EH (cell line): ENCODE measurements at places on chromosomes 2 and 18.

DNA sequence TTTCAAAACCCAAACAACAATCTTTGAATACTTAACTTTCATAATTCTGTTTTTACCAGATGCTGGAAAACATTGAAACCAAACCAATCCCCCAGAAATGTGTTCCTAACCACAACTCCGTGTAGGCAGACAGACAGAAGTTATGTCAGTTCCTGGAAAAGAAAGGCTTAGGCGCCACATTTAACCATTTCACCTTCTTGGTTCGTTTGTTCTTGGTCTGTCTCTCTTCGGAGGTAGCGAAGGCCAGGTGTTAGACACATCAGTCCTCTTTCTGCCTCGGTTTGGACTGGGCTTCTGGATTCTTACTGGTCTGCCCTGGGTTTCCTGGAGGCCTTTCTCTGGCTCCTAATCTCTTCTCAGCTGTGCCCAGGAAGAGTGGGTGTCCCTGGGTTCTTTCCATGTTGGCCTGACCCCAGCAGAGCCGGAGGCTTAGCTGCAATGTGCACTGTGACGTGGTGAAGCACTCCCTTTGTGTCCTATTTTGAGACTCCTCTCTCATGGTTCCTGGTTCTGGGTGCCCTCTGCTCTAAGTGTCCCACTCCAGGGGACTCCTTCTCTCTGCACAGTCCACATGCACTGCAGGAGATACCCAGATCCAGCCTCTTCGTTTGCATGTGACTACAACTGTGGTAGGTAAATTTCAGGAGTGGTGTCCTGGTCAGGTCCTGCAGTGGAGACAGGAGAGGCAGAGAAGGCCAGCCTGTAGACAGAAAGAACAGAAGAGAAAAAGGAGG, 23.1 kb upstream of the RAB31 start:
- peak; percentile 59 for DNase-seq

- peak; percentile 20 for DNase-seq
Measured at GRCh38 chr18:58051765-58052460, 7.9 kb downstream of the NEDD4L start.

DNA sequence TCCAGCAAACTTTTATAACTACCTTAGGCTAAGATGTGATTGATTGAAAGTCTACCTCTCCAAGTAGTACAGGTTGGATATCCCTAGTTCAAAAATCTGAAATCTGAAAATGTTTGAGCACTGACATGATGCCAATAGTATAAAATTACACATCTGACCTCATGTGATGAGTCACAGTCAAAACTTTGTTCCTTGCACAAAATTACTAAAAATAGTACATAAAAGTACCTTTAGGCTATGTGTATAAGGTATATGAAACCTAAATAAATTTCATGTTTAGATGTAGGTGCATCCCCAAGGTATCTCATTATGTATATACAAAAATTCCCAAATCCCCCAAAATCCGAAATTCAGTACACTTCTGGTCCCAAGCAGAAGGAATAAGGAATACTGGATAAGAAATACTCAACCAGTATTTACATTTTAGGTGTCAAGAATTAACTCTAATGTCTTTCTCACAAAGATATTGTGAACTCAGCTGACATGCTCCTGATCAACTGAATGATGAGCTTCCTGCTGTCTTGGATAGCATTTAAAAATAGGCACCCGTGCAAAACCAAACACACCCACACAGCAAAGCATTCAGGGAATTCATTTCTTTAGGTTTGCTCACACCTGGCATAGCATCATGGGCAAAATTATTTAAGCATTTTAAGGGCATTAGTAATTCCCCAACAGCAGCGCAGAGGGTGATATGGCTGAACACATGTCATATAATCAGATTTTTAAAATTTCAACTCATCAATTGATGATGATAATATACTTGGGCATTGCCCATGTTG, 497.4 kb upstream of the MEIS1 start:
- peak; percentile 31 for DNase-seq

DNA sequence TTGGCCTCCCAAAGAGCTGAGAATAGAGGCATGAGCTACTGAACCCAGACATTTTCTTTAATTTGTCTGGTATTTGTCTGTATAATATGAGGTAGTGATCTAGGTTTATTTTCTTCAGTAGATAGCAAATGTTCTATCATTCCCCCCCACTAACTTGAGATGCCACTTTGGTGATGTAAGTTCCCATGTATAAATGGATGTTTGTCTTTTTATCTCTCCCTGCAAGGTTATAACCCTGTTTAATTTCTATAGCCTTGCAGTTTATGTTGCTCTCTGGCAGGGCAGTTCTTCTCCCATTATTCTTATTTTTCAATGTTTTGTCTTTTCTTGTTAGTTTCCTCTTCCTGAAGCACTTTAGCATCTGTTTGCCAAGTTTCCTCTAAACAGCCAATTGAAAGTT, 39.1 kb upstream of the MAP4K4 start:
- DNase-seq = peak; percentile 6

DNA sequence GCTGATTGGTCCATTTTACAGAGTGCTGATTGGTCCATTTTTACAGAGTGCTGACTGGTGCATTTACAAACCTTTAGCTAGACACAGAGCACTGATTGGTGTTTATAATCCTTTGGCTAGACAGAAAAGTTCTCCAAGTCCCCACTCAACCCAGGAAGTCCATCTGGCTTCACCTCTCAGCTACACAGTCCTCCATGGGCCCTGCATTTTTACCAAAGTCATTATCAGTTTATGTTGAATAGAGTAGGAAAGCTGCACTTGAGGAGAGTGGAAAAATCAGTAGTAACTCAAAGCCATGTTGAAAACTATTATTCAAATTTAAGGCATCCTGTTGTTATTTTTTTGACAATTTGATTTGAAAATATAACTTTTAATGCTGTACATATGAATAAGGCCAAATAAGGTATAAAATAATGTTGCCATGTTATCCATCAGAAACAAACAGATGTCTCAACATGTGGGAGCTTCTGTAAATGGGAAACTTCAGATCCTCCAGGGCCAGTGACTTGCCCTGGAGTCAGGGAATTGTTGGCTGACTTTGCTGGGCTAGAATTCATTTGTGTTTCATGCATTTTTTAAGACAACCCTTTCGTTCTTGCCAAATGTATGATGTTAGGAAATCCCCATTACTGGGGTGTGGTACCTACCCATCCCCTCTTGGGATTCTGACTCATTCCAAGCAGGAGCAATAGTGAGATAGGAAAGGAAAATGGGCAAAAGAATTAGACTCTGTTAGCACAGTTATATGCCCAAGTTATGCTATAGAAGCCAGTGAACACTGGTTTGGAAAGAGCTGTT, 37.8 kb upstream of the CCDC195 start:
- DNase-seq = peak; percentile 40

DNA sequence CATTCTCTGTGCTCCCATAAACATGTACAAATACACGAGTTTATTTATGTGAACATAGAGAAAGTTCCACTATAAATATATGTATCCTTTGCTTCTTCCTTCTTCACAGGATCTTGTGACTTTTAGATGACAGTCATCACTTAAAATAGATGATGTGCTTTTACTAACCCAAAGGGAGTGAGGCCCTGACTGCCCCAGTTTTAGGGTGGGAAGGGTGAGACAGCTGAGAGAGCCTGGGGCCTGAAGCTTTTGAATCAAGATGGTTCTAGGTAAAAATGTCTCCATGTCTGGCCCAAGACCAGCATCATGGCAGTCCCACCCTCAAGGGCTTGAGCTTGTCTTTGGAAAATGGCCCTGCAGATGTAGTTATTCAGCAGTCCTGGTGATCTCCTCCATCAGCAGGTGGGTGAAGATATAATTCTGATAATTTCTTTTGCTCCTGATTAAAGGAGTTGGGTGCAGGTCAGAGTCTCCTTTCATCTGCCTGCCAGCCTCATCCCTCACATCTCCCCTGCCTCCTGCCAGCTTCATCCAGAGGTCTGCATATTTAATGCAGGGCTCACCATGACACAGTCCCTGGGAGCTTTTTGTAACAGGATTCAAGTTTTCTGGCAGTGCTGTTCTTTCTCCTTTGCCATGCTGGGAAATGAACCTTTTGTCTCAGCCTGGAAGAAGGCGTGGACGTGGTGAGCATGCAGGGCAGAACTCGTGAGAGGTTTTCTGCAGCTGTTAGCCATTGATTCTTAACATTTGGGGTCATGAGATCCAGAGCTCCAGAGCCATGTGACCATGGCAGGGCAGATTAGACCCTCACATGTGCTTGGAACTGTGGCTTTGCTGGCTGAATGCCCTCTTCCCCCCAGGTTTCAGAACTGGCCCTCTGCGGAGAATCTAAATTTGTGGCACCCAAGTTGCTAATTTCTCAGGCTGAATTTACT, 2.7 kb downstream of the HRH4 start:
- no peak for DNase-seq

DNA sequence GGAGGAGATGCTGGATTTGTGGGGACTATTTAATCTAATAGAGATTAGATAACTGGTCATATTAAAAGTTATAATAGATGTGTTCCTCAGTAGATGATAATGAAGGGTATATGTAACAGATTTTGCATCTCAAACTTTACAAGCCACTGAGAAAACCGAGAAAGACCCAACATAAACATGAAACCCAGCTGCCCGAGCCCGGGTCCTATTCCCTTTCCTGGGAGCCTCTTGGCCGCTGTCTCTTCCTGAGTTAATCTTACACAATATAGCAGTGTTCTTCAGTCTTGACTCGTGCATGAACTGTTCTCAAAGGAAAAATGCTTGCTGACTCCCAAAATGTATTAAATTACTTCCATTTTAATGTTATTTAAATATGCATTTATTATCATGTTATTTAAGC, 94.5 kb downstream of the COPS8 start:
- no peak for DNase-seq

- no peak for DNase-seq
Measured at GRCh38 chr18:70732188-70732587, 443.3 kb downstream of the SOCS6 start.

GRCh38 chr2:69177785-69178636, 165.0 kb downstream of the ANTXR1 start:
- DNase-seq = peak; percentile 98

GRCh38 chr18:3103576-3103975, 90.6 kb upstream of the LPIN2 start:
- DNase-seq = no peak

DNA sequence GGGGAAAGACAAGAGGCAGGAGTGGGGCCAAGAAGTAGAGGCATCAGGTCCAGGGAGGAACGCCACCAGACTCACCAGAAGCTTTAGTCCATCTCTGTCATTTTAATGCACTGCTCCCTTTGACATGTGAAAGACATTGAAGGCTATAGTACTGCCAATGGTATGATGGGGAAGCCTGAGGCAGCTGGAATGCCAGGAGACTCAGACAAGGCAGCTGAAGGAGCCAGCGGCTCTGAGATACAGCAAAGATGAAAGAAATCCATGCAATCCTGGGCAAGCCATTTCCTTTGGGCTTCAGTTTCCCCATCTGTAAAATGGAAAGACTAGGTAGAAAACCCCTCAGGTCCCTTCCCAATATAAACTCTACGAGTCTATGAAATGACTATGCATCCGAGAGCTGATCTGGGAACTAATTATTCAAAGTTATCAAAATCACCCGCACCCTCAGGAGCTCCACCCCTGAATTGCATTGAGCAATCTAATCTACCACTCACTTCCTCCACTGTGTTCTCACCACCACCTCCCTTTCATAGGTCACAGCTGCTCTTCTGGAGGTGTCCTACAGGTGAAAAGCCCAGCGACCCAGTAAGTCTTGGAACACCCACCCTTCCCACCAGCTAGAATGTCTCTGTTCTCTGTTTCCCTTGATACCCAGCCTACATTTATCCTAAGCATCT, 3.1 kb downstream of the CXCR2 start:
- DNase-seq = no peak

DNA sequence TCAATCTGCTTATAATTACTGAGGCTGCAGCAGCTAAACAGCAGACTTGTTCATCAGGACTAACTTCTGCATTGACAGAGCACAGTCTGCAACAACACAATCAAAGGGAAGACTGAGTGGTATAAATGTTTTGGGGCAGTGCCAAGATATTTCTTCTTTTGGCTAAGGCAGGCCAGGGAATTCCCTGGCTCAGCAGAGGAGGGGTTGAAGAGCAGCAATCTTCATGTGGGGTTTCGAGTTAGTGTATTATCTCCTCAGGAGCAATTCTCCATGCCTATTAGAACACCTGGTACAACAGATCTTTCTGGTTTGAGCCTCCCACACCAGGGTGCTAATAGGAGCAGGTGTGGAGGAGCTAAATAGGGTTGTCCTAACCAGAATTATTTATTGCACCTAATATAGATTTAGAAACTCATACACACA, 103.0 kb upstream of the STK17B start:
- peak; percentile 68 for DNase-seq

- DNase-seq = peak; percentile 84
Measured at GRCh38 chr2:10057231-10058107, 14.1 kb downstream of the KLF11 start.

DNA sequence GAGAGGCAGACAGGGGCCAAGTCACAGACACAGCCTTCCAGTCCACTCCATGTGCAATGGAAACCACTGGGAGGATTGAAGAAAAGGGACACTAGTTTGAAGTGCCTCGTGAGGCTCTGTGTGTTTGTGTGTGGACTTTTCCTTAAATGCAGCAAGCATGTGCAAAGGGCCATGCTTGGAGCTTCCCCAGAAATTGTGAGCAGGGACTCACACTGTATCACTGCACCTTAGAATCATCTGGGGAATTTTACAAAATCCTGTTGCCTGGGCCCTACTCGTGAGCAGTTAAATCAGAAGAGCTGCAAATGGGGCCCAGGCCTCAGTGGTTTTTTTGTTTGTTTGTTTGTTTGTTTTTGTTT, 137.8 kb downstream of the TRIM43 start:
- no peak for DNase-seq

GRCh38 chr2:1752751-1753150, 8.4 kb upstream of the PXDN start:
- no peak for DNase-seq

DNA sequence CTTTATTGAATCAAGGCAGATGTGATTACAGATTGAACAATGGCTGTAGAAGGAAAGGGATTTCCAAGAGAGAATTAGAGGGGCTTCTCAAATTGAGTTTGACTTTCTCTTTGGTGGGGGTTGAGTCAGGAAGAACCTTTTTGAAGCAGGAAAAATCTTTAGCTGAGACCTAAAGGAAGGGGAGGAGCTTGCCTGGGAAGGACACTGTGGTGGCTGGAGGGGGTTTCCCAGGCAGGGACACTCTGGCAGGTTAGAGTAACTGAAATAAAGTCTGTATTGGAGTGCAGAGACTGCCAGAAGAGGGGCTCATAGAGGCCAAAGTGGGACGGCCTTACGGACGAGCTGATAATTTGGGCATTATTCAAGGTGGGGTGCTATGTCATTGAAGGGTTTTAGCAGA, 69.3 kb downstream of the NEDD4L start:
- no peak for DNase-seq

DNA sequence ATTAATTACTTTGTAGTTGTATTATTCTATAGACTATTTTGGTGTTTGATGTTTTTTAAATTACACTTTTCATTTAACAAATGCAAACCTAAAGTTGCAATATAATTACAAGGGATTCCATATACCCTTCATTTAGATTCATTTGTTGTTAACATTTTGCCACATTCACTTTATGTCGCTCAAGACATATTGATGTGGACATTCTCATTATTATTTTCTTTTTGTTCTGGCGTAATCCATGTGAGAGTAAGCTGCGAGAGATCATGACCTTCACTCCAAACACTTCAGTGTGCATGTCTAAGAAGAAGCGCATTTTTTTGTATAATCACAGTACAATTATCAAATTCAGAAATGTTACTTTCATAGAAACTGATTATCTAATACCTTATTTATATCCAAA, 280.6 kb downstream of the CALCRL start:
- no peak for DNase-seq

- DNase-seq = no peak
Measured at GRCh38 chr2:135557530-135557929, 26.2 kb downstream of the R3HDM1 start.

GRCh38 chr2:27264253-27264752, 1.5 kb upstream of the SLC30A3 start:
- no peak for DNase-seq

- no peak for DNase-seq
Measured at GRCh38 chr2:173775440-173775839, 189.7 kb downstream of the SP3 start.
